ENCODE measurements at places on chromosomes 1 and 21.

DNA sequence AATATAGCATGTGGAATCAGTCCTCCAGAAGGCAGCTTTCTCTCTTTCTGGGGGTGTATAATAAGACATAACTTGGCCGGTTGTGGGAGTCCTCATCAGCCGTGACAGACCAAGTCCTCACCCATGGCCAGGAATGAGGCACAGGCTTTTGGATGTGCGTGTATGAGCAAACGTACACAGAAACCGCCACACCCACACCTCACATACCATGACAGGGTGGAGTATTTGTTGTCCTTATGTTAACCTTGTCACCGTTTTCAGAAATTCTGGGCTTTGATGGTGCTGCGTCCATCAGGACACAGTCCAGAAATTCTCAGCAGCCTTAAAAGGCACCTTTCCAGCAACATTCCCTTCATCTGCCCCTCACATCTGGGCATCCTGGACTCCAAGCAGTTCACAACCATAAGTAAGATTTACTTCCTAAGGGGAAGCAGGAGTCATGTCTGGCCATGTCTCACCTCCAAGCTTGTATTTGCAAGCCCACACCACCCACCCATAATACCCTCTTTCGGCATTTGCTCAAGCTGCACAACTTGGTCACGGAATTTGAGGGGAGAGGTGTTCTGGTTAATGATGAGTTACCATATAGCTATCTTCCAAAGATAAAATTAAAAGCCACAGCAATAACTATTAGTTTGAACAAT, 12.4 kb downstream of the C1orf116 start:
- no peak for DNase-seq

DNA sequence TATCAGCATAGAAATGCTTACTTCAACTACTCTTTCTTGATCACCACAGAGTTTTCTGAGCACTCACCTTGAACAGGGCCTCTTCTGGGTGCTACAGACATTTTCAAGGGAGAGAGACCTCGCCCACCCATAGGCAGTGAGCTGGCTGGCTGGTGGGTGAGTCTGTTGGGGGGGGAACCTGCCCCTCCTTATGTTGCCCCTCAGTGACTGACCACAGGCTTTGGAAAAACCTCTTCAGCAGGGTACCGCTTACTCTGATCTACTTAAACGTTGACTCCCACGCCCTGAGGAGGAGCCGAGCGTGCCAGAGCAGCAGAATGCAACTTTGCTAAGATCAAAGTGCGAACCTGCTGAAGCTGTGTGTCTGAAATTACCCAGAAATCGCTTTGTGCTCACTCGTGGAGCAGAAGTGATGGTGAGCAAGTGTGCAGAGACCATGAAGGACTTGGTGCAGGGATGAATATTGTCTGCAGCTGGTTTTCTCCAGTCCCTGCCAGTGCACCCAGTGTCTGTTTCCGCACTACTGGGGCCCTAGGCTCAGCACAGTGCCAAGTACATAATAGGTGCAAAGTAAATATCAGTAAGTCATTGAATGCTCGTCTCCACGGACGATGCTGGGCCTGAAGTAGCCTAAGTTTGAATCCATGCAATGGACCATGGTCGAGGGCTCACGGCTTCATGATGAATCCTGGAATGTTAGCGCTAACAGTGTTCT, 158.7 kb upstream of the IRF2BP2 start:
- no peak for DNase-seq

GRCh38 chr1:41400225-41400624, 39.0 kb downstream of the FOXO6 start:
- no peak for DNase-seq

GRCh38 chr1:32768110-32768850, 48.9 kb downstream of the YARS1 start:
- DNase-seq, result no peak

- DNase-seq, result no peak
These were observed 8.5 kb upstream of the EXO1 start for GRCh38 chr1:241839369-241839979.
